ENCODE measurements at places on chromosomes 11 and 22.

DNA sequence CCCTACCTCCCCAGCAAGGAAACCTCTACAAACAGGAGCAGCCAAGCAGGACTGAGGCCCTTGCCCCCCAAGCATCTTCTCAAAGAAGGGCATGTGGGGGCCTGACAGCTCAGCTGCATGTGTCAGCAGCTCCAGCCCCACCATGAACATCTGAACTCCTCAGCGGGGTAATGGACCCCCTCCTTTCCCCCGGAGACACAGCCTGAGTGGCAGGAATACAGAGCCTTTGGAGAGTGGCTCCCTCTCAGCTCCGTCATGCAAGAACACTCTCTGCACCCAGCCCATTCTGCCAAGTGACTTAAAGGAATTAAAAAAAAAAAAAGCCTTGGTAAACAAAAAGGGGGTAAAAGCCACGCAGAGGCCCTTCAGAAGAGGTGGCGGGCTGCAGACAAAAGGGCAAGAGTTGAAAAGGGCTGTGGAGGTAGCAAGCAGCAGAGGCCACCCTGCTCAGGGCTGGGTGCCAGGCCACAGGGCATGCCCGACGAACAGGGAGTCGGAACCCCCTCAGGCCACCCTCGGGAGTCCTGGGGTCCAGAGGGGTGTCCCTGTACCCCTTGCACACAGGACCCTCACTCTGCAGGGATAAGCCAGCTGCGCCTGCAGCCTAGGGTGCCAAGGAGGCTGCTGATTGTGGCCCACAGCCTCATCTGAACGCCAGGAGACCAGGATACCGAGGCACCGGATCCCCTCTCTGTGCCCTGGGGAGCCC lies 62.5 kb downstream of the MACROD1 start:
- no peak for DNase-seq

DNA sequence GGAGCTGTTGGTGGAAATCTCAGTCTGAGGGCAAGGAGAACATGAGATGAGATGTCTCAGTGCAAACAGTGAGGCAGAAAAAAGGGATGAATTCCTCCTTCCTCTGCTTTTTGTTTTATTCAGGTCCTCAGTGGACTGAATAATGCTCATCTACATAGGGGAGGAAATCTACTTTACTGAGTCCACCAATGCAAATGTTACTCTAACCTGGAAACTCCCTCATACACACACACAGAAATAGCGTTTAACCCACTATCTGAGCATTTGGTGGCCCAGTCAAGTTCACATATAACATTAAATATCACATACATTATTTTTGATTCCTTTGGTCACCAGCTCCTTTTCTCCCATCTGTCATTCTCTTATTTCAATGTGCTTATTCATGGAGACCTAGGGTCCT lies 418.8 kb downstream of the TMEM135 start:
- no peak for DNase-seq

- no peak for DNase-seq
Observed at GRCh38 chr22:35538801-35539321, 1.8 kb upstream of the RASD2 start.

DNA sequence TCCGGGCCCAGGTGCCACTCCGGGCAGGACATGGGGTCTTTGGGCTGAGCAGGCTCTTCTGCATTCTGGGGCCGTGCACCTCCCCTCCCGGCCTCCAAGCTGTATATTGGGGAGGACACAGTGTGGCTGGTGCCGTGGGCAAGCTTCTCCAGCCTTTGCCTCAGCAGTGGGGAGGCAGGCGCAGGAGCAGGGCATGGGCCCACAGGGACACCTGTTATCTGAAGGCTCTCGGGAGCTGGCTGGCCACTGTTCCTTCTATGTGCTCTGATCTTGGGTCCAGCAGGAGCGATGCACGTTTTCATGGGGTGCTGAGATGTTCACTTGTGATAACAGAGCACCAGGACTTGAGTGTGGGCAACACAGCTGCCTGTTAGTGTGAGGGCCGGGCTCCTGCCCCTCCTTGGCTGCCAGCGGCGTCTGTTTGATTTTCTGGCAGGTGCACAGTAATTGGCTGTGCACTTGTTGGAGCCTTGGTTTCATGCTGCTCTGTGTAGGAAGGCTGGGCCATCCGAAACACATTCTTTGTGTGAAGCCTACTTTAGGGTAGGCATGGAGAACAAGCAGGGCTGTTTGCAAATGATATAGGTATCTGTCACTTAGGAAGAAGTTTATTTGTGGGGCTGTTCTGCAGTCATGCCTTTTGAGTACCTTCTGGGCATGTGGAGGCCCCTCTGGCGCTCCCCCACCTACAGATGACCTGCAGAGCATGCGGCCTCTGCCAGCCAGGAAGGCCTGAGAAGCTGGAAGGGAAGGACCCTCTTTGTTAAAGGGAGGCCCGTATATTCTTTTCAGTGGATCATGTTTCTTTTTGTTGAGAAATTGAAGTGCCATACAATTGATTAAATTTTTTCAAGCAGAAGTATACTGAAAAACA lies 201.5 kb downstream of the TBC1D22A start:
- DNase-seq, result no peak

GRCh38 chr11:64290352-64291261 lies 495 bp upstream of the KCNK4 start:
- no peak for DNase-seq

GRCh38 chr11:6828103-6828502 lies 17.4 kb upstream of the OR10A5 start:
- no peak for DNase-seq

DNA sequence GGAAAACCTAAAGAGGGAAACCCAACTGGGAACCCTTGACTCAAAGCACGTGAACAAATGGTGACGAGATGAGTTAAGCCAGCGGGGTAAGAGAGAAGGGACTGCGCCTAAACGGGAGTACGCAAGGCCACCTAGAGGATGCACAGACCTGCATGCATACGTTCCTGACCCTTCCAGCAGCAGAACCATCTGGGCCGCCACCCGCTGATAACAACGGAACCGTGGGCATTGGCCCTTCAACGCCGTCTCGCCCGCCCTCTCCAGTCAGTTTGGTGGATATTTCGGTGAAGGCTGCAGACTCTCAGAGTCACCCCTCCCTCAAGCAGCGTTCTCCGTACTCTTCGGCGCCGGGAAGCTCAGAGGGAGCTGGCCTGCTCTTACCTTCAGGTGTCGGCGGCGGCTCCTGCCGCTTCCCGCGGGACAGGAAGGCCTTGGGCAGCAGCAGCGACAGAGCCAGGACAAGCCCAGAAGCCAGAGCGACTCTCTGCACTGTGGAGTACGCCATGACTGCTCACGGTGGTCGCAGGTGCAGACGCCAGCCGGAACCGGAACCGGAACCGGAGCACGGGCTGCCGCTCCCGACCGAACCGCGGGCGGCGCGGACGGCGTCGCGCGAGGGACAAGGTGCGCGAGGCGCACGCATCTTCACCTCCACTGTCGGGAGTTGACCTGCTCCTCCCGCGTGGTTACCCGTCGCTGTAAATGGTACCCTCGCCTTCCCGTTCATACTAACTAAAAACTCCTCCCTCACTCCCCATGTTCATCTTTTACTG lies at the start of gene RIC3:
Gene RIC3 (minus strand): TSS at position 541 of the 773 bp plus-strand sequence. CDS start 36 bp downstream, at position 505.
- DNase-seq, result no peak

- DNase-seq, result no peak
Observed at GRCh38 chr11:66189031-66189745, 79.3 kb upstream of the RAB1B start.

GRCh38 chr11:19829109-19829837 lies 116.6 kb downstream of the NAV2 start:
- no peak for DNase-seq

DNA sequence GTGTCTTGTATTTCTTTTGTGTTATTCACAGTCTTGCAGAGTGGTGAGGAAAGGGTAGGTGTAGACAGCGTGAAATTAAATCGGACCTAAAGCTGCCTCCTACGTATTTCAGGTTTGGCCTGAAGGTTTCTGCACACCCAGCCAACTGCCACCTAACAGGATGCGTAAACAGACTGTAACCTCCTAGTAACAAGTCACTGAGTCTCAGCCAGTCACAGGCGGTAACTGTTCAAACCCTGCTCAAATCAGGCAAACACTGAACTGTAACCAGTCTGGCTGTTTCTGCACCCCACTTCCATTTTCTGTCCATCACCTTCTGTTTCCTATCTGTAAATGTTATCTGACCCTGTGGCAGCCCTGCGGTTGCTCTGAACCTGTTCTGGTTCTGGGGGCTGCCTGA lies 87.1 kb downstream of the ADAMTS15 start:
- no peak for DNase-seq

DNA sequence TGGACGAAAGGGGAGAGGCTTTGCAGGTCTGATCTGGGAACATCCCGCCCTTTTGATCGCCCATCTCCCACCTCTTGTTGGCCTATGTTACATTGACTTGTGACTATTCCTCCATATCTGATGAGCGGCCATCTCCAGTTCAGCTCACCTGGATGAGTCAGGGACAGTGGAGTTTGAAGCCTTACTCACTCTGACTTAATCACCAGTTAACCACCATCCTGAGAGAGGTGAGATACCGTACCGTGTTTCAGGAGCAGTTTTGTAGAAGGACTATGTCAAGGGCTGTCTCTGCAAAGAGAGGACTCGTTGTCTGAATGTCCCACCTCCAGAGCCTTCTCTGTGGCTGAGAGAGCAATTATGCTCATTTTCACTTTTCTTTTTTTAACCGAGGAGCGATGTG lies 771.7 kb downstream of the NTM start:
- DNase-seq, result no peak

GRCh38 chr22:42819412-42820044 lies 37.5 kb downstream of the ARFGAP3 start:
- no peak for DNase-seq

- DNase-seq, result no peak
Observed at GRCh38 chr22:17754233-17754925, 19.9 kb downstream of the BID start.

DNA sequence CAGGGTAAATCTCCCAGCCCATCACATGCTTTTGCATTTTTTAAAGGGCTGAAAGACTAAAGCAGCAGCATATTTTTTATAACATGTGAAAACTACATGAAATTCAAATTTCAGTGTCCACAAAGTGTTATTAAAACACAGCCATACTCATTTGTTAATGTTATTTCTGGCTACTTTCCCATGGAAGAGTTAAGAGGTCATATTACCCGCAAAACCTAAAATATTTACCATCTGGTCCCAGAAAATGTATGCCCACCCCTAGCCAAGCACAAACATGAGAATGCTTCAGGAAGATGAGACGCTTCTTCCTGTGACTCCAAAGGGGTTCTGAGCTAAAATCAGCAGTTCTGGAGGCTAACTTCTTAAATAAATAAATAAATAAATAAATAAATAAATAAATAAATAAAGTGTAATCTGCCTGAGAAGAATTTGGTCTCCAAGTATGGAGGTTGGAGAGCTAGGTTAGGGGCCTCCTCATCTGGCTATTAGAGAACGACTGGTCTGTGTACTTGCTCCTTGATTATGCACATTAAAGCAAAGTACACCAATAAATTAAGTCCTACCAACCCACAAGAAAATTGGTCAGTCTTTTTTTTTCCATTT lies 9.7 kb downstream of the IMMP1L start:
- no peak for DNase-seq

DNA sequence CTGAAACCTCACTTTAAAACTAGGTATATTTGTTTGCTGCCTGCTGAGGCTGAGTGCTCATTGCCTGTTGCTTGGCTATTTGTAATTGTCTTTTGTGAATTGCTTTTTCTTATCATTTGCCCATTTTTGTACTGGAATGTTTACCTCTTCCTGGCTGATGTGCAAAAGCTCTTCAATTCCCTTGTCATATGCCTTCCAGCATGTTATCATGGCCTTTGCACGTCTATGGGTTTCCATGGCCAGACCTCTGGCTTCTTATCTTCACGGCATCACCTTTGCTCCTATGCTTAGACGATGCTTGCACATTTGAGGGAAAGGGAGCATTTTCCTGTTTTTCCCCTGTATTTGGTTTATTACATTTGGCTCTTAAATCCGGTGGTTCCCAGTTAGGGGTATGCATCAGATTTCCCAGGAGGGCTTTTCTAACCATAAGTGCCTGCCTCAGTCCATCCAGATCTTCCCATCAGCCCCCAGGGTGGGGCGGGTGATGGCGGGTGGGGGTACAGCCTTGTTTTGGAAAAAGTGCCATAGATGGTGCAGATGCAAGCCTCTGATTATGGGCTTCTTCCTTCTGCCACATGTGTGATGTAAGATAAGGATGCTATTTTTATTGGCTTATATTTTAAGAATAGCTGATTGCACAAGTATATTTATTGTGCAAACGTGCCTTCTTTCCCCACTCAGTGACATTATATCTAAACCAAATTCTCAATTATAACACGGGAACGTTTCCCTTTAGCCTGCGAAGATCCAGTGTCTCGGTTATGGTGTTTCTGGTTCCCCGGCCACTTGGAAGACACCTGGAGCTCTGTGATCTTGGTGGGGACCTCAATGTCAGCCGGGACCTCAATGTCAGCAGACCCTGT lies 70.6 kb upstream of the SEPTIN5 start:
- DNase-seq, result no peak

DNA sequence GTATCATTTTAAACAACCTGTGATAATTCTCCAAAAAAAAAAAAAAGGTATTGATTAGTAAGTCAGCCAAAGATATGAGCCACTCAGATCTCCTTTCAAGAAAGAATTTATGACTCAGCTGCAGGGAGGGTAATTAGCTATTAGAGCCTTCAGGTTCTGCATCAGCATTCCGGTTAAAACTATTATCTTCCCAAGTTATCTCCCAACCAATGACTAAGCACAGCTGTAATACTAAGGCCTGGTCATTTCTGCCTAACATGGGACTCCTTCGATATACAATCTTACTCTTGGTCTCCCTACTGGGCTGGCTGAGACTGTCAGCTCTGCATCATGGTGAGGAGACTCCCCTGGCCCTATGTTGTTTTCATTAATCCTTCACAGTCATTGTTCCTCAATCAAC lies 60.4 kb downstream of the SBF2 start:
- no peak for DNase-seq

GRCh38 chr11:126337126-126337473 lies 18.4 kb upstream of the ST3GAL4 start:
- DNase-seq, result no peak

- no peak for DNase-seq
Observed at GRCh38 chr22:42901790-42902508, 44.9 kb upstream of the ARFGAP3 start.

GRCh38 chr11:6646918-6647679 lies 8.5 kb downstream of the DCHS1 start:
- no peak for DNase-seq

GRCh38 chr11:45048870-45049691 lies 97.4 kb upstream of the PRDM11 start:
- no peak for DNase-seq

- DNase-seq, result no peak
Observed at GRCh38 chr11:64034411-64034811, 1.3 kb upstream of the FLRT1 start.

DNA sequence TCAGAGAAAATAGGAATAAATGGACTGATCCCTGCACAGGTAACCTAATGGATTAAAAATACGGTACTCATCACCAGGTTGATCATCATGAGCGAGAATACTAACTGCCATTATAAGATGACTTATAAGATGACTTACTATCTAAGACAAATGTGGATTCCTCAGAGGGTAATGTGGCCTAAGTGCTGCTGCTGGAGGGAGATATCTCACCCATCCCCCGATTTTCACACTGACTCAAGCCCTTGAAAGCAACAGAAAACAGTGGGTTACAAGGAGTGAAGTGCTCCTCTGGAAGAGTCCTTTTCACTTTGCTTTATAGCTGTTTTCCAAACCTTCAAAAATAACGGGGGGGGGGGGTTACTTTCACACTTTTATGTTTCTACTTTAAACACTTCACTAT lies 920 bp downstream of the TMEM218 start:
- DNase-seq, result no peak
